ENCODE measurements at places on chromosomes 5 and 9.
A peak's percentile ranks its signal among the peaks of the same experiment; 100 is the strongest.

GRCh38 chr9:136531186-136531903, 14.5 kb downstream of the NOTCH1 start:
- no peak for DNase-seq

DNA sequence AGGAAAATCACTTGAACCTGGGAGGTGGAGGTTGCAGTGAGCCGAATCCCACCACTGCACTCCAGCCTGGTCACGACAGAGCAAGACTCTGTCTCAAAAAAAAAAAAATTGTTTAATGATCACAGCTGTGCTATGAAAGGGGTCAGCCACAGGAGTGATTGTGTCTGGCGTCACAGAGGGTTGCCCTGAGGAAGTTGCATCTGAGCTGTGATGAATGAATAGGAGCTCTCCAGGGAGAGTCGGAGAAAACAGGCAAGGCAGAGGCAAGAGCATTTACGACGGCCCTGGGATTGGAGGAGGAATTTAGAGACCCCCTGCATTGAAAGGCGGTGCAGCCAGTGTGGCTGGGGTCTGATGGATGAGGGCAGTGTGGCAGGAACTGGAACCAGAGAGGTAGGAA, 25.1 kb downstream of the NAIF1 start:
- DNase-seq = no peak

DNA sequence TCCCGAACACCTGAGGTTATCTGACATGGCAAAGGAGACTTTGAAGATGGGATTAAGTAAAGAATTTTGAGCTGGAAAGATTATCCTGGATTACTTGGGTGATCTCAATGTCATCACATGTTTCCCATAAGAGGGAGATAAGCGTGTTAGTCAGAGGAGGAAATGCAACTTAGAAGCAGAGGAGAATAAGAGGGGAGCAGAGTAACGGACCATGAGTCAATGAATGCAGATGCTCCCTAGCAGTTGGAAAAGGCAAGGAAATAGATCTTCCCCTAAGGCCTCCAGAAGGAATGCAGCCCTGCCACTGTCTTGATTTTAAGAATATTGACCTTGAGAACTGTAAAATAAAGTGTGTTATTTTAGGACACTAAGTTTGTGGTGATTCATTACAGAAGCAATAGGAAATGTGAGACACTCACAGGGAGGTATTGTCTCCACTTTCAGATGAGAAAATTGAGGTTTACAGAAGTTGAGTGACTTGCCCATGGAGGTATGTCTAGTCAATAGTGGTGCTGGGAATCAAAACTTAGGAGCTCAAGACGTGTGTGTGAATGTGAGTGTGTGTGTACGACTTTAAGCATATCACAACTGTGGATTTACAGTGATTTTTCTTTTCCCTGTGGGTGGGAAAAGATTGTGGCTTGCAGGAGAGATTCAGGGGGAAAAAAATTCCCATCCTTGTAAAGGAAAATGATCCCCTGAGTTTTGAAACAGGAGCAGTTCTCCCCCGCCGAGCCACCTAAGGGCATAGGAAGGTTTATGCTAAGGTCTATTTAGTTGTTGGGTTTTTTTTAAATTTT, 125.3 kb downstream of the TRIM32 start:
- DNase-seq = no peak

GRCh38 chr9:94974154-94974879, 247.8 kb downstream of the AOPEP start:
- no peak for DNase-seq

GRCh38 chr5:16595881-16596580, 20.8 kb downstream of the RETREG1 start:
- DNase-seq = no peak

DNA sequence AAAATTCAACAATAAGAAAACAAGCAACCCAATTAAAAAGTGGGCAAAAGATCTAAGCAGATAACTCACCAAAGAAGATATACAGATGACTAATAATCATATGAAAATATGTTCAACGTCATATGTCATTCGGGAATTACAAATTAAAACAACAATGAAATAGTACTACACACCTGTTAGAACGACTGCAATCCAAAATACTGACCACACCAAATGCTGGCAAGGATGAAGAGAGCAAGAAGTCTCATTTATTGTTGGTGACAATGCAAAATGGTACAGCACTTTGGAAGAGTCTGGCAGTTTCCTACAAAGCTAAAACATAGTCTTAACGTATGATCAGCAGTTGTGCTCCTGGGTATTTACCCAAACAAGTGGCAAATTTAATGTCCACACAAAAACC, 37.5 kb downstream of the NDUFS4 start:
- DNase-seq = no peak

DNA sequence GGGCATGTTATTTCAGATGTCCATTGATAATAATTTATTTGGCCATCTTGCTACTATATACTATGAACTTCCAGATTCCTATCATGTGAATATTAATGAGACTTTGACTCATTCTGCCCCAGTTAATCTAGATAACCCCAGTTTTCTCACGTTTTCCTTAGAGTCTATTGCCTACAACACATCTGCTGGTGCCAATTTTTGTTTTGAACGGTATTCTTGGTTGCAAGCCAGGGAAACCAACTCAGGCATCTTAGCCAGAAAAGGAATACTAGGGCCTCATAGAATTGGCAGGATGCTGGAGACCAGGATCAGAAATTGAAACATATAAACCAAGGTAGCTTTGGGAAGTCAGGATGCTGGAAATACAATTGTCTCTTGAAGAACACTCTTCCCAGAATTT, 28.0 kb upstream of the NPR3 start:
- DNase-seq = no peak

GRCh38 chr5:69530561-69531405, 29.2 kb upstream of the GTF2H2C start:
- no peak for DNase-seq

- no peak for DNase-seq
These were observed 514 bp downstream of the FOXB2 start for GRCh38 chr9:77019926-77020412.

DNA sequence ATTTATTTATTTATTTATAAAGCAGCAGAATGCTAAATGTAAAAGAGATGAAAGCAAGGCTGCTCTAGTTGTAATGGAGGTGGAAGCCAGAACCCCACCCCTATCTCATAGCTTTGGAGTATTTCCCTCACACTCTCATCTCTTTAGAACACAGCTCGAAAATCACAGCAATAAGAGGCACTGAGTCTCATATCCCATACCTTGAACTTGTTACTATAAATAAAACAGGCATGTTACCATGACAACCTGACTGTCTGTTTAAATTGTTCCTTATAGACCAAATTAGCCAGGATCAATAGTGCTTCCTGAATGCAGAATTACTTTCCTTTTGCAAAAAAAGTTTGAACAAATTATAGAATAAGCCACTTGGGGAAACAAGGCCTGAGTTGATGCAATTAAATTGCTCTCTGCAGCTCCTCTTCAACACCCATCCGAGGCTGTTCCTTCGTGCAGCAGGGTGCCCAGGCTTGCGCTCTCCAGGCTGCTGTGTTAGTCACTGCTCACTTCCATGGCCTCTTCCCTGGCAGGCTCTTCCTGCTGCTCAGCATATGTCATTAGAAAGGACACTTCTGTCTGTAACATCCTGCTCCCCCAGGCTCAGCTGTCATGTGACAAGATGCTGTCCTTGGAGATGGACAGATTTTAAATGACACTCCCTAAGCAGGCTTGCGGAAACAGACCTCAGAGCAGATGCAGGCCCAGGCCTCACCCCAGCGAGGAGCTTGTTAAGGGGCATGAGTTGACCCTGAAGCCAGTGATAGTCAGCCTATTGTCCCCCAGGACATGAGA, 120.2 kb downstream of the CARTPT start:
- DNase-seq = no peak

DNA sequence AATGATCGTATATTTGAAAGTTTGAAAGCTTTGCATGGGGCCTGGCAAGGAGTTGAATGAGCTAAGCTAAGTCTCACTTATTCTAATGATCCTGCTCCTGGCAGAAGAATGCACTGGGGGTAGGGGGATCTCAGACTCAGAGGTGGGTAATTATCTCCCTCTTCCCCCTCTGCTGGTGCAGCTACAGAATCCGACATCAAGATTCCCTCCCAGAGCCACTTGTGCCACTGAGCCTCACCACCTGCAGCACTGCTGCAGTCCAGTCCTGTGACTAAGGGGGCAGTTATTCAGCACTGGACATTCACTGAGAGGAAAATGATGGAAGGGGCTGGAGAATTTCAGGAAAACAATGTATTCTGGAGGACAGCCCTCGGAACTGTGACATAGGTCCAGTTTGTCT, 205.8 kb downstream of the DEPDC1B start:
- DNase-seq = no peak

- no peak for DNase-seq
These were observed 148.4 kb downstream of the SIL1 start for GRCh38 chr5:139049780-139050179.

- DNase-seq = no peak
These were observed 163.1 kb downstream of the PBX3 start for GRCh38 chr9:125910286-125910685.

- peak; percentile 10 for DNase-seq
These were observed 55.9 kb downstream of the DAP start for GRCh38 chr5:10704949-10705621.

- DNase-seq = no peak
These were observed 50.0 kb upstream of the GOLPH3 start for GRCh38 chr5:32223972-32224609.

GRCh38 chr5:2797981-2798380, 46.5 kb upstream of the IRX2 start:
- no peak for DNase-seq

DNA sequence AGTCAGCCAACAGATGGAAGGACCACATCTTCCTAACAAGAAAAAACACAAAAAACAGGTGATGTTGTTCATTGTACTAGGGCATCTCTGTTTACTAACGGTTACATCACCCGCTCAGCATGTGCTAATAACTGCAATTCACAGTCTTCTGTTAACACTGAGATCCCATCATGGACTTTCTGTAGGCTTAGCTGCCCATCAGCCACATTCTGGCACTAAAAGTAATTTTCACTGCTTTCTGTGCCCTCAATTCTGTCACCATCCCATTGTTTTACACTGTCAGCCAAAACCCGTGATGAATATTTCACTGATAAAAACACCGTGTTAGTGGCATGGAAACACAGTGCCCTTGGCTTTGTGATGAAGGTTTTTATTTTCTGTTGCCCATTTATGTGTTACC, 64.6 kb downstream of the CAST start:
- DNase-seq = no peak

GRCh38 chr9:137297966-137298365, 4.1 kb downstream of the NRARP start:
- no peak for DNase-seq

DNA sequence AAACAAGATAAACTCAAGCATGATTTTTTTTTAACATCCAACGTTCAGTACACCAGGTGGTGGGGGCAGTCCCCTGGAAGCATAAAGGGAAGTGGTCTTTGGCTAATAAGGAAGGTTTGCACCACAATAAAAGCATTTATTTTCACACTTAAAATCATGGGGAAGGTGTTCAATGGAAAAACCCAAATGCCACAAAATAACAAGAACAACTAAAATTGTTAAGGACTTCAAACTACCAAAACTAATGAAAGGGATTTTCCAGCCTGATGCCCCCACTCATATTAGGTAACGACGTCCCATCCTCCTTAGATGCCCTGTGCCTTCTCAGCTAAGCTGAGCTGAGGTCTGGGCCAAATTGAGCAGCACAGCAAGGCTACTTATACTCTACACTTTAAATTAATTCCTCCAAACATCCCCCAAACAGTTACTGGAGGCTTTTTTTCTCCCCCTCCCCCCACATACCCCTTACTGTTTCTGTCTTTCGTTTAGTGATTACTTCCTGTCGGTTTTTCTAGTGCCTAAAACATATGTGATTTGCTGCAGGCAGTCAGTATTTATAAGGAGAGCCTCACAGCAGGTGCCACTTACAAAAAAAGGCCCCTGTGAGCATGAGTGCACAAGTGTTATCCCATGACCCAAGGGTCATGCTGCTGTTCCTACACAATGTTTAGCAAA, 259.7 kb upstream of the ZNF608 start:
- peak; percentile 20 for DNase-seq

DNA sequence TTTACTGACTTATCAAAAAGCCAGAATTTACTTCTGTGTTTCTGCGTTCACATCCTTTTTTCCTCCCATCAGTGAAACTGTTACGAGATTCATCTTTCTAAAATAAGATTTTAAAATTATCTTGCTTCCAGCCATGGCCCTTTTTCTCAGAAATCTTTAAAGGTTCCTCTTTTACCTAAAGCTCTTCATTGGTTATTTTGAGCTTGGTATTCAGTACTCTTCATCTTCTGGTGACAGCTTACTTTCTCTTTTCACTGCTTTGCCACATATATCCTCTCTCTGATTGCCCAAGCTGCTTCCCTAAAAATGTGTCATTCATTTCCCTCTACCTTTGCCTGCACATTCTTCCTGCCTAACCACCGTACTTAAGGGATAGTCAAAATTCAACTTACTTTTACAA, 32.3 kb downstream of the TGFBR1 start:
- no peak for DNase-seq

GRCh38 chr9:129131300-129132145, 20.3 kb downstream of the PTPA start:
- peak; percentile 88 for DNase-seq

- peak; percentile 35 for DNase-seq
These were observed 612 bp upstream of the BBLN start for GRCh38 chr9:128159522-128159783.

GRCh38 chr9:14245901-14246525, 67.9 kb downstream of the NFIB start:
- DNase-seq = no peak

- DNase-seq = no peak
These were observed 148.7 kb upstream of the ERCC6L2 start for GRCh38 chr9:95726756-95727155.

GRCh38 chr5:33118761-33119415, 321.9 kb upstream of the TARS1 start:
- no peak for DNase-seq

DNA sequence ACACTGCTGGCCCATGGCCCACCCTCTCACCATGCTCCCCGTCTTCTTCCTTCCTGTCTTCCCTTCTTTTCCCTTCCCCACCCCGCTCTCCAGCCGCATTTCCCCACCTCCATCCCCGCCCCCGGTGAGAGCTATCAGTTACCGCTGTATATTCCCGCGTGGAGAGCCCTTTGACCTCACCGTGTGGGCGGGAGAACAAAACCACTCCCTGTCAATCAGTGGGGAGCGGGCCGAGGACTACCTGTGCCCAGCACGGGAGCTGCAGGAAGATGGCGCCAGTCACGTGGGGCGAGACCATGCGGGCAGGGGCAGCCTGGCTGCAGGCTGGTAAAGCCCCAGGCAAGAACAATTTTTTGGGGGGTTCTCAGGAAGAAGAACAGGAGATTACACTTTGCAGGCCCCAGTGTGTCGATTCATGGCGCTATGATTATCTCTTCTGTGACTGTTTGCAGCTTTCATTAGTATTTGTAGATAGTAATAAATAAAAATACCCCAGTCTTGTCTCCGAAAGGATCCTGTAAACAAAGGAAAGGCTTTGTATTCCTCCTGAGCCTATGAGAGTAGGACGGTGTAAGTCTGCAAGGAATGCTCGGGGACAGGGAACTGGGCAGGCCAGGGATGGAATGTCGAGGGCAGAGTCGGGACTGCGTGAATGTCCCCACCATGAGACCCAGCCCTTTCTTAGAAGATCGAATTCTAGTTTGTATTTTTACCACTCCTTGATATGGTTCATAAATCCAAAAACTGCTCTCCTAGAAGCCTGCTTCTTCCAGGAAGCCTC, 14.8 kb upstream of the DMRT1 start:
- DNase-seq = no peak

- DNase-seq = no peak
These were observed 3.1 kb downstream of the LHX3 start for GRCh38 chr9:136201609-136202453.

GRCh38 chr5:71938895-71939294, 168.4 kb upstream of the MAP1B start:
- DNase-seq = no peak

- no peak for DNase-seq
These were observed 377.8 kb downstream of the CHSY3 start for GRCh38 chr5:130282049-130282448.
